ENCODE measurements at places on chromosomes 16 and 17.

GRCh38 chr17:57880086-57880456 is 30.2 kb upstream of the MRPS23 start:
- DNase-seq = no peak

DNA sequence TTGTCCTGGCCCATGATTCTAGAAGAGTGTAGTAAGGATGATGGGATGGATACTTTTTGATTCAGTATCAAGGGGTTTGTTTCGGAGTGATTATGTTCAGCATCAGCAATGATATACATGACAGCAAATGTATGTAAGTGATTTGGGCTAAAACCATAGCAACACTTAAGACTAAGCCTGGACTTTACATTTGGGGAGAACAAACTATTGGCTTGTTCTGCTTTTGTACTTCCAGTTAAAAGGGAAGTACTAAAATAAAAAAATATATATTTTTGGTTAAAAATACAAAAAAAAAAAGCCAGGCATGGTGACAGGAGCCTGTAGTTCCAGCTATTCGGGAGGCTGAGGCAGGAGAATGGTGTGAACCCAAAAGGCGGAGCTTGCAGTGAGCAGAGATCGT is 20.5 kb upstream of the DHX8 start:
- no peak for DNase-seq

GRCh38 chr17:27282054-27282551 is 11.8 kb upstream of the WSB1 start:
- no peak for DNase-seq

GRCh38 chr17:62892870-62893338 is 73.1 kb upstream of the TANC2 start:
- DNase-seq = peak; percentile 37

GRCh38 chr16:87369796-87370719 is 13.5 kb downstream of the FBXO31 start:
- no peak for DNase-seq

GRCh38 chr17:8053600-8053999 is 14.7 kb downstream of the ALOX15B start:
- no peak for DNase-seq

DNA sequence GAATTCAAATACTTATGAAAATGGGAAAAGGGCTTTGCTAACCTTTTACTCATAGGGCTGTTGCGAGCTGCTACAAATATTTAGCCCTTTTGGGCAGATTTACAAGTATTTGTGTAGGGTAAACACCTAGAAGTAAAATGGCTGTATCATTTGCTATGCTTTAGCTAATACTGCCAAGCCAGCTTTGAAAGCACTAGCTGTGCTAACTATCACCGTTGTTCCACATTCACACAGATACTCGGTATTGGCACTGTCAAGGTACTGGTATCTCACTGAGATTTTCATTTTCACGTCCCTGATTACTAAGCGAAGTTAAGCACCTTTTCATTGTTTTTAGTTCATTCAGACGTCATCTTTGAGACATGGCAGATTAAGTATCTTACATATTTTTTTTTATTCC is 84.8 kb downstream of the GLG1 start:
- no peak for DNase-seq

DNA sequence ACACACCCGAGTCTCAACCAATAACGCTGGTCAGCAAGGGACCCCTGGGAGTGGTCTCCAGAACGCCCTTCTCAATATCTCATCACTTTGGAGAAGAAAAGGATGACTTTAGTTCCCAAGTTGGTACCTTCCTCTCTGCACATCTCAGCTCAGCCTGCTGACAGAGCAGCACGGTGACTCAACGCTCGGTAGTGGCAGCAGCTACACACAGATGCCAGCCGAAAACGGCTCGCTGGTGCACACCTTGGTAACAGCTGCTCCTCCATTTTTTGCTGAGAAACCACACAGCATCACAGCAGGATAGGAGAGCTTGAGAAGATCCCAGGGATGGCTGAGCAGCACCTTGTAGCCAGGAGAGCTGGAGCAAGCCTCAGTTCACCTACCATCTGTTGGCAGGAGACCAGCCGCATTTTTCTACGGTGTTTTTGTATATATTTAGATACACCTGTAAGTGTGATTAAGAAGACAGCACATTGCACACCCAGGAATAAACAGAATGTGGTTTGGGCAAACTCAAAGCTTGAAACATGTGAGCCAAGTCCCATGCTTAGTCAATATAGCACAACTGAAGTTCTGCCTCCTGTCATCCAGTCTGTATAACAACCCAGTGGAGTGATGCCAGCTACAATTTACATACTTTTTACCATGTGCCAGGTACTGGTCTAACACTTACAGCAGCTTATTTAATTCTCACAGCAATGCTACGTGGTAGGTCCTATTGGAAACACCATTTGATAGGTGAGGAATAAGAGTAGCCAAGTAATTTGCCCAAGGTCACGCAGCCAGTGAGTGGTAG is 83.8 kb upstream of the ERCC4 start:
- DNase-seq = no peak

GRCh38 chr17:59069856-59070255 is 36.8 kb downstream of the TRIM37 start:
- no peak for DNase-seq

- no peak for DNase-seq
Measured at GRCh38 chr16:7057458-7057857, 275.2 kb upstream of the RBFOX1 start.

DNA sequence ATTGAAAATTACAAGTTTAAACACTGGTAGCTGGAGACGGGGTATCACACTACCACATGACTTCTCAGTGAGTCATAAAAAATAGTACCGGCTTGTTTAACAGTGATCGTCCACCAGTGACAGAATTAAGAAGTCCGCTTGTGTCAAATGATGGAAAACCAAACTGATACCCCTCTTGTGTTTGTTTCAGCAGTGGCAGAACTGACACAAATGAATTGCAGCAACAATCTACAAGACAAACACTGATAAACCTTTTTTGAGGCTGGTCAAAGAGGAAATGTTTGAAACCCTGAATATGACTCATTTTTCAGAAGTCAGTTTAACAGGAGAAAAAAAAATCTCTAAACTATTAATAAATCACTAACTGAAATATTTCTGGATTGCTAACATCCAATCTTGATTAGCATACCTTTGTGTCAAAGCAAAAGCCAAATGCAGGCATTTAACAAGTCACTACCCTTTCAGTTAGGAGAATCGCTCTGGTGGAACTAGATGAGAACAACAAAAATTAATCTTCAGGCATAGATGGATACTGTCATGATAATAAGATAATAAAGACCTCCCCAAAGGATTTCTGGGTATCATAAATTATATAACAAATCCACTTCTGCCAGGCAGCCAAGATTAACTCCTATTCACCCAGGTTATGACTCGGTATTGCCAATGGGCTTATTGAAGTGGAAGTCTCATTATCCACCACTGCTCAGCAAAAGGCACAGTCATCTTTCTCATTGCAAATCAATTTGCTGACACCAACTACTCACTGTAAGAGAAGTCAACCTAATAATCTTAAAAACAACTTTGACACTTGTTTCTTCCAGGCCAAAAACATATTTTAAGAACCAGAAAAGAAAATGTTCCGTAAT is 20.8 kb downstream of the DCUN1D3 start:
- no peak for DNase-seq

DNA sequence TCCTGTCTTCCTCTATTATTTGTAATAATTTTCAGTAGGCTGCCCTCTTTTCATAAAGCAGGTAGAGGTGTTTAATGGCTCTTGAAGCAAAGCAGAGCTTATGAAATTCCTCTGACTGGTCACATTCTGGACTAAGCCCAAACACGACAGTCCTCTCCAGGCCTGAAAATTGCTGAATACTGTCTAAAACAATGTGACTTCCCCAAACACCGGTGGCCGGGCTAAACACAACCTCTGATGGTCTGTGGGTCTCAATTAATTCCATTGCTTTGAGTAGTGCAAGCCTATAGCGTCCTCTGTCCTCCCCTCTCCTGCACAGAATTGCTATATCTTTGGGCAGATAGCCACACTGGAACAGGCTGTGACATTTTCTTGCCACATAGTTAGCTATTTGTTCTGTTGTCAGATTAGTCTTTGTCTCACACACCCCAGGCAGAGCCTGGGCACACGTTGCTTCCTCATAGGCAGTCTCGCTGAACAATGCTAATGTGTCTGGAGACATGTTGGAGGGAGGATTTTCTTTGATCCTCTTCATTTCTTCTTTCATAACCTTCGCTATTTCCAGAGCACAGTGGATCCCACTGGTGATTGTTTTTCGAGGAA is 10.8 kb upstream of the SLFN12L start:
- DNase-seq = no peak

- DNase-seq = no peak
Measured at GRCh38 chr16:87086575-87086974, 230.6 kb downstream of the C16orf95 start.

DNA sequence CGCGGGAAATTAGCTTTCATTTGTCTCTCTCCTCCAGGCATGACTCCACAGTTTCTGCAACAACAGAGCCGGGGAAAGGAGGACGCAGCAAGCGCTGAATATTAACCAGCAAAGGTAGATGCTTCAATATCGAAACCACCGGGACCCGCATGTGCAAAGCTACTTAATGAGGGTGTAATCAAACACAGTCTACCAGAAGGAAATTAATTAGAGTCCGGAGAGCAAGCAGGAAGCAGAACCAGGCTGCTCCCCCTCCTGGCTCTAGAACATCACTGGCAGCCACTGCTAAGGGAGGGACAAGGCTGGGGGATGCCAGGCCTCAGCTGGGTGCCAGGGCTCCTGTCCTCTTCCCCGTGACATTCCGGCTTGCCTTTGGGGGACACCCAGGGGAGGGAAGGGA is 21.7 kb downstream of the LRRC75A start:
- DNase-seq = no peak

DNA sequence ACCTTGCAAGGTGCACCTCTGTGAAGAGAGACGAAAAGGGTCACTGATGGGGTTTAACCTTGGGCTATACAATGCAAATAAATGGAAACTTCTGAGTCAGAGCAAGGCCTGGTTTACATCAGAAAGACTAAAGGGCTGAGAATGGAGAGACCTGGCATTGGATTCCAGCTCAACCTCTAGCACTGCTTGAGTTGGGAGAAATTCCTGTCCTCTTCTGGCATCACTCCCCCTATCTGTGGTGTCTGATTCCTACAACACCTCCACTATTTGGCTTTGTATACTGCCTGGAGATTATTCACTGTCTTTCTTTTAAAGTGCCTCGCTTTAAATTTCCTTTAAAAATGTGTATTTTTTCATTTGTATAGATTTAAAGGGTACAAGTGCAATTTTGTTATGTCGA is 68.8 kb downstream of the GPR139 start:
- DNase-seq = no peak

DNA sequence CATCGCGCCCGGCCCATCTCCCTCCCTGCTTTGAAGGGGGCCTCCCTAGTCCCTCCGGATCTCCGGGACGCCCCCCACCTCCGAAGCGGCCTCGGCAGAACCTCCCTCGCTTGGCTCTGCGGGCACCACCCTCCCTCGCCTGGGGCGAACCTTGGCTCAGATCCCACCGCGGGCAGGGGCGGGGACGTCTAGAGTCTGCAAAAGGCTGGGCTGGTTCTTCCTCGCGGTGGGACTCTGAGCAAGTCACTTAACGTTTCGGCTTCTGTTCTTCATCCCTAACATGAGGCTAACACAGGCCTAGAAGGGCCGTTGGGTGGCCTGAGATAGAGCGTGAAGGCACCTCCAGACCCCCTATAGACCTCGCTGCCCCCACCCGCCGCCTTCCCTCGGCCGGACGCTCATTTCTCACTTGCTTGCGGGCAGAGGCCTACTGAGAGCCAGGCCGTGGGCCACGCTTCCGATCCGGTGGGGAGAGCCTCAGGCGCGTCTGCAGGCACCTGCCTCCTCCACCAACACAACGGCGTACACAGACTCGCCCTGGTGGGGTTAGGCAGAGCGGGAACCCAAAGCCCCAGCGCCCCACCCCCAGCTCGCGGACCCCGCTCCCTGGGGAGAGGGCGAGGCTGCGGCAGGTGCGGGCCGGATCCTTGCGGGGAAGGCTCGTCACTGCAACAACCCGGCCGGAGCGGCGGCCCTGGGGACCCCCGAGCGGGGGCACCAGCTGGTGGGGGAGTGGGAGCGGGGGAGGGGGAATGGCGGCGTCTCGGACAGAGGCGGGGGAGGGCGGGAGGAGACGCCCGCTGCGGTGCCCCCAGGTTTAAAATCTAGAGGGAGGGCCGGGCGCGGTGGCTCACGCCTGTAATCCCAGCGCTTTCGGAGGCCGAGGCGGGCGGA is 5.4 kb downstream of the MYO1C start:
- peak; percentile 55 for DNase-seq

GRCh38 chr16:87560428-87561199 is 41.7 kb upstream of the JPH3 start:
- peak; percentile 25 for DNase-seq

- DNase-seq = no peak
Measured at GRCh38 chr16:62940569-62940968, 904.3 kb upstream of the CDH8 start.

Data from SW 1271 (cell line).